ENCODE measurements at places on chromosomes 2 and 18.

DNA sequence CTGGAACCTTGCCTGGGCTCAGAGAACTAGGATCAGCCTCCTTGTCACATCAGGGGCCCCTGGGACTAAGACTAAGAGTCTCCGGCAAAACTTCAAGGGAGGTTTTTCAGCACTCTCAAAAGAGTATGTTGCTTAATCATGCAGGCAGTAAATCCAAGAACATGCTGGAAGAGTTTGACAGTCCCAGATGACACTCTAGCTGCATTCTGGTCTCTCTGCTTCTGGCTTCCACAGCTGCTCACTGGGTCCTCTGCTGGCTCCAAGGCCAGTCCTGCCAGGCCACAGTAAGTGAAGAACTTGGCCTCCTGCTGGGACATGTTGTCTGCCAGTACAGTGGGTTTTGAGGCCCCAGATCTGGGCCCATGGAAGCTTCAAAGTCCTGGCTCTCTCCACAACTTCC, 45.2 kb upstream of the IL1RL1 start:
- no peak for DNase-seq

GRCh38 chr18:79682894-79683625, 3.5 kb downstream of the CTDP1 start:
- no peak for DNase-seq

DNA sequence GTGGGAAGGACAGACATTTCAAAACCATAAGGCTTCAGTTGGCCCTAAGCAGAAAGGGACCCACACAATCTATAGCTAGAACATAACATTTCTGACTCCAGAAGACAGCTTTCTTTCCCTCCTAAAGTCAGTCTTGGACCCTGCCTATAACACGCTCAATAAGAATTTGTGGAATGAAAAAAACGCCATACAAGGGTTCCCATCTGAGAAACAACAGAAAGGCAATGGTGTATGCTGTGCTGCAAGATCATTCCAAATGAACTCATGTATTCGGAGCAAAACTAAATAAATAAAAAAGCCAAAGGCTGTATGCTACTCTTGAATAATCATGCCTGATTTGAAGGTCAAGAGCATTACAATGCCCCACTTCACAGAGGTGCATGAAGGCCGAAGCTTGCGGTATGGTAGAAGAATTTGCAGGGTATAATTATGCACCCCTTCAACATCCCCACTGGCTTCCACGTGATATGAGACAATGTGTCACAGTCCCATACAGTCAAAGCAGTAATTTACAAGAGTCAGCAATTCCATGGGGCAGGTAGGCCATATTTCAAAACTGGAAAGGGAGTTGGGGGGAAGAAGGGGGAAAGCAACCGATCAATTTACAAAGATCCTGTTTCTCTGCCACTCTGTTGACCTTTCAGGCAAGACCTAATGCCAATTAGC, 61.4 kb upstream of the SLC14A2 start:
- no peak for DNase-seq

DNA sequence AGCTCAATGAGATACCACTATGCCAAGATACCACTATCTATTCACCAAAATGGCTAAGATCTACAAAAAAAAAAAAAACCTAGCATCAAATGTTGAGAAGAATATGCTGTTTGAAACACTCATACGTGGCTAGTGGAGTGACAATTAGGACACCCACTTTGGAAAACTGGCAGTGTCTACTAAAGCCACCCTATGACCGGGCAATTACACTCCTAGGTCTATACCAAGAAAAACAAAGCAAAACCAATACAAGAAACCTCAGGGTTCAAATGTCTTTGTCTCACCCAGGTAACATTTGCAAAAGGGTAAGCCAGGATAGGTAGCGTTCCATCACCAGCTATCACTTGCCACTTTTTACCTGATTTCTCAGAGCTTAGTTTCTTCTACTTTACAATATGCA, 123.6 kb upstream of the CAB39 start:
- DNase-seq = no peak

- no peak for DNase-seq
Measured at GRCh38 chr2:234973008-234973407, 21.2 kb downstream of the SH3BP4 start.

- peak; percentile 37 for DNase-seq
Measured at GRCh38 chr18:49249521-49249920, 210.9 kb downstream of the DYM start.

- no peak for DNase-seq
Measured at GRCh38 chr2:173589604-173590275, 235.1 kb downstream of the CDCA7 start.

DNA sequence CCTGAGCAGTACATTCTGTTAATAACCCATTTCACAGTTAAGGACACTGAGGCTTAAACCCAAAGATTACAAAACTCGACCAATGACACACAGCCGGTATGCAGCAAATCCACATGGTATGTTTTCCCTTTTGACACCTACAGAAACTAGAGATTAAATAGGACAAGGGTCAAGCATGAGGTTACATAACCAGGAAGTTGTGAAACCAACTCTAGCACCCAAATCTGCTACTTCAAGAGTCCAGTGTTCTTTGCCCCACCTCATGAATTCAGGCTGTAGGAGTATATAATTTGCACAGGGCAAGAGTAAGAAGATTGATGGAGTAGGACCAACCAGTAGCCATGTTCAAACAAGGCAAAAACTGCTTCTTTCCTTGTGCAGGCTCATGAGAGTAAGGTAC, 249.8 kb downstream of the BCL11A start:
- DNase-seq = no peak

DNA sequence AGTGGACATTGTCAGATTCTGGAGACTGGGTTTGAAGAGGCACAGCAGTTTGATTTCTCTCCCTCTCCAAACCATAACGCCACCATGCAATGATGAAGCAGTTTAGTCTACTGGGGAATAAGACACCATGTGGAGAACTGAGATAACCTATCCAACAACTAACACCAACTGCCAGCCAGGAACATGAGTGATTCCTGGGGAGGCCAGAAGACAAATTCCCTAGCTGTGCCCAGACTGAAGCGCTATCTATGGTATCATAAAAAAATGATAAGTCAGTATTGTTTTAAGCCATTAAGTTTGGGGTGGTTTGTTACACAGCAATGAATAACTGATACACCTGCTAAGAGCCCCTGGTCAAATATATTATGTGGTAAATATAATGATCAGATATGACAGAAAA, 129.3 kb downstream of the EXOC6B start:
- no peak for DNase-seq

GRCh38 chr2:148338541-148338940, 306.0 kb upstream of the EPC2 start:
- DNase-seq = peak; percentile 1

DNA sequence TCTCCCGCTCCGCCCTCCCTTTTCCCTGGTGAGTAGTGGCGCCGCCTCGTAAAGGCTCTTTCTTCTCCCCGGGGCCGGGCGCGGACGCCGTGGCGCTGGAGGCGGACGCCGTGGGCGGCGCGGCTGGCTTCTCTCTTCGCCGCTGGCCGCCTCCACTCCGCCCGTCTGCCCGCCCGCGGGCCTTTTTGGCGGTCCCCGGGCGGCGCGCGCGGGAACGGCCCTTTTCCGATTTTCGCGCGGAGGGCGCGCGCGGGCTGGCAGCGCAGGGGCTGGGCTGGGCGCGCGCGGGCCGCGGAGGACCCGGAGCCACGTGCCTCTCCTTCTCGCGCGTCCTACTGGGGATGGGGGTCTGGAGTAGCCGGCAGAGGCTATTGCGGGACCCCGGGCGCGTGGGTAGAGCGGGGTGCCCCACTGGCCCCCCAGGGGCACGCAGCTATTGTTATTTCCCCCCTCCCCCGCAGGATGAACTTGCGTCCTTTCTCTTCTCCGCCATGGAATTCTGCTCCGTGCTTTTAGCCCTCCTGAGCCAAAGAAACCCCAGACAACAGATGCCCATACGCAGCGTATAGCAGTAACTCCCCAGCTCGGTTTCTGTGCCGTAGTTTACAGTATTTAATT, 472 bp downstream of the SLC20A1 start:
- no peak for DNase-seq

GRCh38 chr18:51946946-51947345, 393.1 kb upstream of the DCC start:
- DNase-seq = no peak

DNA sequence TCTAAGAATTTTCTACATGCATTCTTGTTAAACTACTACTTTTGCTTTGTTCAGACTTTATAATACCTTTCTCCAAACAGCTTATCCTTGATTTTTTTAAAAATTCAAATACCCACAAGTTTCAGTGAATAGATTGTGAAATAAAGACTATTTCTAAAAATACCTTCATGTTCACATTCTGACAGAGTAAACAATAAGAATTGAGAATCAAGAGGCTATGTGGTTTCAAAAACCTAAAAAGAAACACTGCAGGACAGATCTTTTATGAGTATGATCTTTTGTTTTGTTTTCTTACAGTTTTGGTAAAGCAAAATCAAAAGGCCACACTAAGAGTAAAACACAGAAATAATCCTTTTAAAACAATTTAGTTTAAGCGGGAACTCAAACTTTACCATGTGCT, 21.2 kb downstream of the ALS2 start:
- DNase-seq = no peak

- no peak for DNase-seq
Measured at GRCh38 chr2:104733226-104733943, 120.5 kb upstream of the POU3F3 start.

DNA sequence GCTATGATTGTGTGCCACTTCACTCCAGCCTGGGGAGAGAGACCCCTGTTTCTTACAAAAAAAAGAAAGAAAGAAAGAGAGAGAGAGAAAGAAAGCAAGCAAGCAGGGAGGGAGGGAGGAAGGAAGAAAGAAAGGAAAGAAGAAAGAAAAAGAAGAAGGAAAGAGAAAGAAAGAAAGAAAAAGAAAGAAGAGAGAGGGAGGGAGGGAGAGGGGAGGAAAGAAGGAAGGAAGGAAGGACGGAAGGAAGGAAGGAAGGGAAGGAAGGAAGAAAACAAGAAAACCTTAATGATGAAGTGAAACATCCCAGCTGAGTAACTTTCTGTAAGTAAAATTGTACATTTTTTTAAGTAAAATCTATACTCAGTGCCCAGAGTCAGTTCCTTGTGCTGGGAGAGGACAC, 75.5 kb upstream of the GLS start:
- no peak for DNase-seq

GRCh38 chr2:31651267-31651666, 70.5 kb upstream of the SRD5A2 start:
- no peak for DNase-seq

- no peak for DNase-seq
Measured at GRCh38 chr2:25341011-25341727, 556 bp downstream of the DNMT3A start.

GRCh38 chr2:223734346-223734745, 103.0 kb downstream of the AP1S3 start:
- no peak for DNase-seq

DNA sequence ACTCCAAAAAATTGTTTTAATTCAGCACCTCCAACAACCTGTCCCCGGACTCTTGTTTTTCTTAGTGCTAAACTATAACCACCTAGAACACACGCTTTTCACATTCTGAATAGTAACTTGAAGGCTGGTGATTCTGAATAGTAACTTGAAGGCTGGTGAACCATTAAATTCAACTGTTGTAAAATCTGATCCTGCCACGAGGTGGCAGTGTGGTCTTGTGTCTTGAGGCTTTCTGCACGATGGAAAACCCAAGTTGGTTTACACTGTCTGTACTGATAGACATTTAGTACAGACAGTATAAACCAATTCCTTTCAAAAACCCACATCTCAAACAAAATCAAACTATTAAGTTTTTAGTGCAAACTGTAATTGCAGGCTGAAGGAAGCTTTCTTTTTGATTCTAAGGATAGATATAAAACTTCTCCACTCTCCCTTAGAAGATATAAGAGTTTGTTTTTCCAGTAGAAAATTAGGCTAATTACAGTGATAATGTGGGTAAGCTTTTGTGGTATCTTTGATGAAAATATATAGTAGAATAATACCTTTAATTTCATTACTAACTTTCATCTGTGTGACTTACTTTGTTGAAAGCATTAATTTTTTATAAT, 57.6 kb downstream of the VAPA start:
- peak; percentile 52 for DNase-seq

DNA sequence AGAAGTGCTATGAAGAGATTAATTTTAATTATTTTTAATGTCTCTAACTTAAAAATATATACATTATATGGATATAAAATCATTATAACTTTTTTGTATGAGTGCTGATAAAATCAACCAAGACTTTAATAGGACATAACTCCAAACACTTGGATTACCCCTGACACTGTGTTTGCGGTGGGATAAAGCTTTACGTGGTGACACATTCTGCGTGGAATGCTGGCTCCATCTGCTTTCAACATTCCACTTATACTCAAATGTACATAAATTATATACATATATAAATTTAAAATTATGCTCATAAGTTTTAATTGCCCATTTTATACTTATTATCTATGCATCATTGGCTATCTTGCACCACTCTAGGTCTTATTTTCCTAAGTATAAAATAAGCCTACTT, 30.5 kb downstream of the LINC00305 start:
- no peak for DNase-seq

- DNase-seq = no peak
Measured at GRCh38 chr18:416930-417329, 83.6 kb downstream of the COLEC12 start.

- no peak for DNase-seq
Measured at GRCh38 chr2:222468346-222468745, 44.0 kb downstream of the SGPP2 start.

DNA sequence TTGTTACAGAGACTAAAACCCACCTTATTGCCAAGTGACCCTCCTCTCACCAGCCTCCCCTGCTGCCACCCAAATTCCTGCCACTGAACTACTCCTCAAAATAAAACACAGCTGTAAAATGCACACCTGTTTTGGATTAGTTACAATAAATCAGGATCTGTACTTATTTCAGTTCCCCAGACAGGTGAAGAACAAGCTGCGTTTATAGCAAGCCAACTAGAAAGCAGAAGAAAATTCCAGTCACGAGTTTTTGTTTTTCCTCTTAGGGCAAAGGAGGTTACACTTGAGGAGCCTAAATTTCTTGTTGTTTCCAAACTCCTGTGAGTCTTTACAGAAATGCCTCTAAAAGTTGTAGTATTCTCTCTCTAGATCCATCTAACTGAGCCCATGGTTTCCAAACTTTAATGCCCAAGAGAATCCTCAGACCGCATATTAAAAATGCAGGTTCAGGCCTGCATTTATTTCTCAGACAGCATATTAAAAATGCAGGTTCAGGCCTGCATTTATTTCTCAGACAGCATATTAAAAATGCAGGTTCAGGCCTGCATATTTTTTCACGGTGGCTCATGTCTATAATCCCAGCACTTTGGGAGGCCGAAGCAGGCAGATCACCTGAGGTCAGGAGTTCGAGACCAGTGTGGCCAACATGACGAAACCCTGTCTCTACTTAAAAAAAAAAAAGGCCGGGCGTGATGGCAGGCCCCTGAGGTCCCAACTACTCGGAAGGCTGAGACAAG, 62.2 kb downstream of the ALPK2 start:
- DNase-seq = no peak

- DNase-seq = no peak
Measured at GRCh38 chr2:196131949-196132925, 39.1 kb downstream of the STK17B start.

GRCh38 chr2:27705851-27706622, 42.3 kb downstream of the SLC4A1AP start:
- peak; percentile 88 for DNase-seq
